Muscle of leg (tissue), 16 donors: ENCODE measurements at places on chromosomes 5 and 9.

GRCh38 chr5:80963521-80963895, 3.3 kb downstream of the RASGRF2 start:
- no peak for DNase-seq

GRCh38 chr9:15485836-15486666, 24.7 kb downstream of the PSIP1 start:
- peak; percentile 26 for DNase-seq

DNA sequence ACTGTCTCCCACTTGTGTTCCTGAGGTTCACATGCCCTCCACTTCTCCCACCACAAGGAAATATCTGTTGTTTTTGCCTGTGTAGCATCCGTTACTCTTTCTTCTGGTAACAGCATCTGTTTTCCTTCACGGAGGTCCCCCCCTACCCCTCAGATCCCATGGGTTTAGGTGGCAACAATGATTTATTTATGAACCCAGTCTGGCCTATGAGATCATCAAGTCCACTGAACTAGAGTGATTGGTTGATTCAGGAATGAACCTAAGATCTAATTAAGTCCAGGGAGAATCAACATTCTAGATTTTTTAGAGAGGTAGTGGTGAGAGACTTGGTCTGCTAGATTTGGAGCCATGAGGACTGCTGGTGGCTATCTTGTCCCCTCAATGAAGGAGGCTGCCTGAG, 166.8 kb downstream of the NR3C1 start:
- DNase-seq: no peak

GRCh38 chr5:154570572-154571324, 92.7 kb upstream of the HAND1 start:
- no peak for DNase-seq

DNA sequence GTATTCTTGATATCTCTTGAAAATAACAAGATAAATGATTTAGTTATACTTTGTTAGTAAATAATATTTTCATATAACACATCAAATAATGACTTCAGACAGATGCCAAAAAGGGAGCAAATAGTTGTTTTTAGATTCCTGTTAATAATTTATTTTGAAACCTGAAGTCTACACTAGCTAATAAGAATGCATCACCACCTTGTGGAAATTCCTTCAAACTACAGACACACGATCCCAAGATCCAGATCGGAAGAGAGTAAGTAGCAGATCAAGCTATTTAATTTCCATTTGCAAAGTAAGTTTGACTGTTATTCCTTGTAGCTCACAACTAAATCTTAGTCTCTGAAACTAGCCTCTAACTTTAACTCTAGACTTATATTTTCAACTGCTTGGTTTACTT, 35.5 kb upstream of the ISL1 start:
- no peak for DNase-seq

GRCh38 chr5:17785774-17786173, 151.5 kb downstream of the TAF11L14 start:
- peak; percentile 15 for DNase-seq

GRCh38 chr5:142922223-142922952, 152.2 kb downstream of the ARHGAP26 start:
- peak; percentile 77 for DNase-seq

DNA sequence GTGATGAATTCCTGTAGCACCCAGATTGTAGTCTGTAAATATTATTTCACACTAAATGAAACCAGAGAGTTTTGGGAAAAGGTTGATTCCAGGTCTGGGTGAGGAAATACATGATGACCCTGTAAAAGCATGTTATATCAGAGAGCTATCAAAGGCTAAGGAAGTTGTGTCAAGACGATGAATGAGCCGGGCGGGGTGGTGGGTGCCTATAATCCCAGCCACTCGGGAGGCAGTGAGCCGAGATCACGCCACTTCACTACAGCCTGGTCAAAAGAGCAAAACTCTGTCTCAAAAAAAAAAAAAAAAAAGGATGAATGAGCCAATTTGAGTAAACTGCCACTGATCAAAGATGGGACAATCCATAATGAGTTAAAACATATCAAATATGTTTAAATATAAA, 29.2 kb downstream of the IL6ST start:
- no peak for DNase-seq

DNA sequence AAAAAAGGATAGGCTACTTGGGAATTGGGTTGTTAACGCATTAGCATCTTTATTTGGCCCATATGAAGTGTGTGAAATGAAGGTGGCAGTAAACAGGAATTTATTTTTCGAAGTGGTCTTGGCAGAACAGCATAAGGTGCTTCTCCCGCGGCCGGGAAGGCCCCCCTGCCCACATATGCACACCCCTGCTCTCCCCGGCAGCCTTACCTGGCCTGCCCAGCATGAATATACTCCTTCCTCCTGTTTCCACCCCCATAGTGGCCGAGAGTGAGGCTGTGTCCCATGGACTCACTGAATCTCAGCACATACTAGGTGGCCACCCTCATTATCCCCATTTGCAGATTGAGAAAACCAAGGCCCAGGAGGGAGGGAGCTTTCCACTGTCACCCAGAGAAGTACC, 54.0 kb upstream of the OLFM1 start:
- no peak for DNase-seq

DNA sequence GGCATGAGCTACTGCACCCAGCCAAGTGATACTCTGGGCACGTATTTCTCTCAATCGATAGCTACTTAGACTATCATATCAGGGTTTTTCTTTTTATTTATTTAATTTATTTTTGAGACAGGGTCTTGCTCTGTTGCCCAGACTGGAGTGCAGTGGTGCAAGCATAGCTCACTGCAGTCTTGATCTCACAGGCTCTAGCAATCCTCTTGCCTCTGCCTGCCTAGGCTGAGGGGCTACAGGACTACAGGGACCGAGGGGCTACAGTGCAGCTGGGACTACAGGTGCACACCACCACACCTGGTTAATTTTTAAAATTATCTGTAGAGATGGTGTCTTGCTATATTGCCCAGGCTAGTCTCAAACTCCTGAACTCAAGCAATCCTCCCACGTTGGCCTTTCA, 20.3 kb upstream of the ANKHD1 start:
- no peak for DNase-seq

GRCh38 chr5:176162888-176163287, 75.3 kb upstream of the SIMC1 start:
- no peak for DNase-seq
